Activated CD4-positive, CD25-positive, alpha-beta regulatory T cell (primary cell): ENCODE measurements at places on chromosomes 3 and 15.

- no peak for DNase-seq
Observed at GRCh38 chr15:96232335-96232734, 98.2 kb upstream of the NR2F2 start.

DNA sequence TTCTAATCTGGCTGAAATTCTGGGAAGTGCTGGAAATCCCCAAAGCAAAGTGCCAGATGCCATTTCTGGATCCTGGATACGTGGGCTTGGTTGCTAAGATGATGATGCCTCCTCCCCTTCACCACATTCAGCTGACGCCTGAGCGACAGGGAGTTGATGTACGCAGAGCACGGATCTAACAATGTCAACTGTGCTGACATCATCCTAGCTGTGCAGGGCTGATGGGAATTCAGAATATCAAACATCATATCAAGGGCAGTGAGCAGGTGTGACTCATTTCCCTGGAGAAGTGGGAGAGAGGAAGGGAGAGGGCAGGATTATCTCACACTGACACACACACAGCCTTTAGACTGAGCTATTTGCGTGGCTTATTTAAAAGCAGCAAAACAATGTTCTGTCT is 92.6 kb upstream of the ZBTB20 start:
- DNase-seq: no peak

DNA sequence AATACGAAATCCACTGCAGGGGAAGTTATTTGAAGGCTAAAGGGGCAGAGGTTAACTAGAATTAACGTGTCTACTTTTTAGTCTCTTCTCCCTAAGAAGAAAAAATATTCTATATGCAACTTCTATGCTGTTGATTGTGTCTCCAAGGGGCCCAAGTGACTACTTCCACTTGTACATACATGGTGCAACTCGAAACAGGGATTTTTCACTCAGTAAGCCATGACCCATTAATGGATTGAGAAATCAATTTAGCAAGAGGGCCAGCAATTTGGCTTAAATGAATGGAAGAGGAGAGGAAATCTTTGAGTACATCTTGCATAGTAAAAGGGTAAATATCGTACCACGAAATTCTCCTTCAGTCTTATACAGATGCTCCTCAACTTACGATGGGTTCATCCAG is 151.1 kb upstream of the HES1 start:
- no peak for DNase-seq

DNA sequence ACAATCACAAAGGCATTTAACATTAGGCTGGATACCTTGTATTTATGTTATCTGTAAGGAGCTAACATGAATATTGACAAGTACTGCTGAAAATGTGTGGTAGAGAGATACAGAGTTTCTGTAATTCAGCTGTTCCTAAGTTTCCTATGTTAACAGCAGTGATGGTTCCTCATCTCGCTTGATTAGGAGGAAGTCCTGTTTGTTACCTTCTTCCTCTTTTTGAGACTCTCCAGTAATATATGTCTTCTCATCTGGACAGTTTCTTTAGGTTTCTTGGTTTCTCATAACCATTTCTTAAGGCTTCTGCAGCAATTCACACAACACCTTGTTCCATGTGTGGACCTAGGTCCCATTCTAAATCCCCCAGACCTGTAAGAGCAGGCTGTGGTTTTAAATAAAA is 11.4 kb upstream of the PEX5L start:
- DNase-seq: no peak

- no peak for DNase-seq
Observed at GRCh38 chr15:71097890-71098289, 17.4 kb upstream of the THSD4 start.

DNA sequence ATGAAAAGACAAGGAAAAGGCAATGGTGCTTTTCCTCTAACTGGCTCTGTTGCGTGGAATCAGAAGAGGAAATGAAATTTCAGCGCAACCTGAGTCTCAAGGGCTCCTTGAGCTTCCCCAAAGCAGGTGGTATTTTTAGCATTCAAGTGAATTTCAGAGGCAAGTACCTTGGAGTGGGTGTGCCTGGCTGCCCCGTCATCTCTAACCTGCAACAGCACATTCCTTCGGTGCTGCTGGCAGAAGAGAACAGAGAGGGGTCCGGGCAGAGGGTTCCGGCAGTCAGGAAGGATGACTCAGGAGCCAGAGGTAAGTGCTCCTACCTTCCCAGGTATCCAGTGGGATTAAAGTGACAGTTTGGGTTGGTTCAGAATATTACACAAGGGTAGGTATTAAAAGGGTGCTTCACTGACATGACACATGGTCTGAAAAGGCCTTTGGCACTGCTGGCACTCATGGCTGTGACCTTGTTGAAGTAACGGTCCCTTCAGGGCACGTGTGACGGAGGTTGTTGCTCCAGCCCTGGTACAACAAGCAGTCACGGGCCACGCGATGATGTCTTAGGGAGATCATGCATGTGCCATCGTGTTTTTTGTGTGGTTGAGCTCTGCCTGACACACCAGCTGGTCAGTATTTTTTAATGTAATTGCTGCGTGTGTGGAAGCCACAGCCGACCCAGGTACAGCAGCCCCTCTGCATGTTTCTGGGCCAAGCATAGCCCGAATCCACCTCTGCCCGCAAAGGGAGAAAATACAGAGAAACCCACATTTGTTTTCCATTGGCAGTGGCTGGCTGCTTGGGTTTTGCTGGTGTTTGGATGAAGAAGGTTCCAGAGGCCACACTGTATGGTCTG is 75.7 kb downstream of the LRRK1 start:
- no peak for DNase-seq

DNA sequence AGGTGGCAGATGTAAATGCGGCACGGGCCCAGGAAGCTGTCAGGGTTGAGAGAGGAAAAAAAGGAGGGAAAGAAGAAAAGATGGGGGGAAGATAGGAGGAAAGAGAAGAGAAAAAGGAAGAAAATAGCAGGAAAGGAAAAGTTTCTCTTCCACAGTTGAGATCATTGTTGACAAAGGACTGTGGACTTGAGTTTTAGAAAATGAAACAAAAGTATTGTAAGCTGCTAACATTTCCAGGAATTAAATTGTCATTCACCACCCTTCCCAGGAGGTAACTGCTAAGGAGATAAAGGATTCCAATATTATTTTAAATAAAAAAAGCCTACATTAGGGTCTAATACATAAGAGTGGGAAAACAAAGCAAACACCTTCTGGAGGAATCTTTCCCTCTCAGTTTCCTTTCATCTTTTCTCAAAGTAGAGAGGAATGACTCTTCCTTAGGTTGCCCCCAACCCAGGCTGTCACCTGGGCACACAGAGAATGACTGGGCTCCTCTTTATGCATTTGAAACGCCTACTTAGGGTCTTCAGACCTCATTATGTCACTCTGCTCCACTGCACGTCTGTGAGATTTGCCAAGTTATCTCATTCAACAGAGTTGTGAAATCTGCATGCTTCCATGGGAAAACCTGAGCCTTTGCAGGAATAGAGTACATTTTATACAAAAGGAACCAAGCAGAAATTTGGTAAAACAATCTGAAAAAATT is 194.0 kb downstream of the TNIK start:
- DNase-seq: no peak

- no peak for DNase-seq
Observed at GRCh38 chr15:85120351-85121113, 138.9 kb downstream of the PDE8A start.

DNA sequence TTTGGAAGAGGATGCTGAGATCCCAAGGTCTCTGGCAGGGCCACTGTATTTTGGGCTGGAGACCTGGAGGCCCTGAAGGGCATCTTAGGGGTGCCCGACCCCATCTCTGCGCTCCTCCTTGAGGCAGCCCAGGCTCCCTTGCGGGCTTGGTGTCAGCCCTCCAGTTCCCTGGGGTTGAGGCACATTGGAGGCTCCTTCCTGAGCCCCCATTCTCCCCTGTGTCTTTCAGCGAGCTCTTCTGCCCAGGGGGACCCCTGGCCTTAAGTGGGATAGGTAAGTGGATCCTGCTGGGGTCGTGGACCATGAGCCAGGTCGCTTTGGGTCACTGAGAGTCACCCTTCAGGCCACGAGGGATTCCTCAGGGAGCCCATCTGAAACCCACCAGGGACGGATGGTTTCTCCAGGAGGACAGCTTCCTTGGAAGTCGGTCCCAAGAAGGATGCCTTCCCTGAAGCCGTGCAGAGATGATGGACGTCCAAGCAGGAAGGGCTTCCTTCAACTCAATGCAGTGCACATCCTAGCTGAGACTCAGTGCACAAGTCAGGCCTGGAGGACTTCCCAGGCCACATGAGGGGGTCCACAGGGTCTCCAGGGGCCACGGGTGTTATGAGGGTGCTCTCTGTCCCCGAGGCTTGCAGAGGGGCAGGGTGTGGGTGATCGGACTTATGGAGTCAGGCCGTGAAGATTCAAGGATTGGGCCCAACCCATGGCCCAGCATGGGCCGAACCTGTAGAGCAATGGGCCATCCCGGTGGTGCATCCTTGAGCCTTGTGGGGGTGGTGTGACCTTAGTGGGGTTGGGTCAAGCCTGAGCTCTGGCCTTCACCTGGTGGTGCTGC is 224.3 kb downstream of the SNRPN start:
- DNase-seq: no peak
